ENCODE measurements at places on chromosomes 2 and 18.
A peak's percentile ranks its signal among the peaks of the same experiment; 100 is the strongest.

DNA sequence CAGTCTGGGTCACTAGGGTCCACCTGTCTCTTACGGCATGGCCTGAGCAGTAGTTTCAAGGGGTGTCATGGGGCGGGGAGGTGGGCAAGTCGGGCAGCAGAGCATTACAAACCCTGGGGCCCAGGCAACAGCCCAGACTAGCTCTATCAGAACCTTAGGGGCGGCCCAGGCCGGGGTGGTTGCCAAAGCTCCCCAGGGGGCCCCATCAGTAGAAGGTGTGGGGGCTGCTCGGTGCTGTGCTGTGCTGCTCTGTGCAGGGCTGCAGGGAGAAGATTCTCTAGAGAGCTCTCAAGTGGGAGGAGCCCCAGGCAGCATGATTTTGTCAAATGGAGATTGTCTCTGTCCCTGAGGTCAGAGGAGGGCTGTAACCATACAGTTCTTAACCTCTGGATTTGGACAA is 36.4 kb upstream of the SLC14A1 start:
- DNase-seq, result no peak

DNA sequence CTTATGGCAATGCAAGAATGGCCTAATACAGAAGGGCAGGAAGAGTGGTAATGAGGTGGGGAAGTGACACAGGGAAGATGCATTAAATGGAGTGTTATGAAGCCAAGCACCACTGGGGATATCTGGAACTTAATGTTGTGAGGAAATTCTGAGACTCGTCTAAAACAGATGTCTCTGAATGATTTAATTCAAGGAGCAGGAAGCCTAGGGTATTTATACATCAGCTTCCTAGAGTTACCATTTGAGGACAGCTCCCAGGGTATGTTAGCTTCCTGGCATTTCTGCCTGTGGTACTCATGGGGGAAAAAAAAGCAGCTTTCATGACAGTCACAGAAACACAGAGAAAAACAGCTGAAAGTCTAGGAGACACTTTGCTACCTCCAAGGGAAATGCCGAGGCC is 989.5 kb downstream of the CBLN2 start:
- no peak for DNase-seq

DNA sequence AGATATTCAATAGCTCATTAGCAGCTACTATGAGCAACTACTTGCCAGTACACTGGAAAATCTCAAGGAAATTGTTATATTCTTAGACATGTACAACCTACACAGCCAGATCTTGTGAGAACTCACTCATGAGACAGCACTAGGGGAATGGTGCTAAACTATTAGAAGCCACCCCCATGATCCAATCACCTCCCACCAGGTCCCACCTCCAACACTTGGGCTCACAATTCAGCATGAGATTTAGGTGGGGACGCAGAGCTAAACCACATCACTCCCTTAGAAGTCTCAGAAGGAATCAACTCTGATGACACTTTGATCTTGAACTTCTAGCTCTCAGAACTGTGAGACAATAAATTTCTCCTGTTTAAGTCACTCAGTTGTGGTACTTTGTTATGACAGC is 418.3 kb upstream of the SPHKAP start:
- no peak for DNase-seq

DNA sequence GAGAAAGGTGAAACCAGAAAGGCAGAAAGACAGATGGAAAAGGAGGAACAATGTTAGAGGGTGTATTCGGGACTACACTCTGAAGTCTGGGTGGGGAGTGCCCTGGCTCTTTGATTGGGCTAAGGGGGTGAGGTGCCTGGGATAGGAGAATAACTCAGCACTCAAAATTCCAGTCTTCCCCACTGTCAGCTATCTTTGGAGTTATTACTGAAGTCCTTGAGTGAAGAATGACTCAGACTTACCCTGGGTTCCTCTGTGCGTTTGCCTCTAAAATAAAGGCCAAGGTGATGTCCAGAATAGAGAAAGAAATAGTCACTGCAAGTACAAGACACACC is 151.8 kb upstream of the SERPINE2 start:
- DNase-seq, result no peak

DNA sequence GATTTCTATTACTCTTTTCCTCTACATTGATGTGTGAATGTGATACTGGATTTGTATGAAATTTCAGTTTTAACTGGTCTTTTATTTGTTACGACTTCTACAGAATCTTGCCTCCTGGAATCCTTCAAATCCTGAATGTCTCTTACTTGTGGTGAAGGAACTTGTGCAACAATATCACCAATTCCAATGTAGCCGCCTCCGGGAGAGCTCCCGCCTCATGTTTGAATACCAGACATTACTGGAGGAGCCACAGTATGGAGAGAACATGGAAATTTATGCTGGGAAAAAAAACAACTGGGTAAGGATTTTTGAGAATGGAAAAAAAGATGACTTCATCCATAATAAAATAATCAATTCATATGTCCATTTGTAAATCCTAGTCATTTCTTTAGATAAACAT is 134.6 kb downstream of the BABAM2 start:
- DNase-seq, result no peak

GRCh38 chr2:199465390-199465789 is 7.7 kb upstream of the SATB2 start:
- no peak for DNase-seq

- no peak for DNase-seq
Measured at GRCh38 chr18:13290856-13291271, 72.3 kb downstream of the LDLRAD4 start.

- DNase-seq, result no peak
Measured at GRCh38 chr2:8368463-8368862, 313.4 kb upstream of the ID2 start.

- DNase-seq, result no peak
Measured at GRCh38 chr2:128187032-128187654, 96.1 kb downstream of the UGGT1 start.

- no peak for DNase-seq
Measured at GRCh38 chr18:66833646-66834045, 229.8 kb upstream of the CDH19 start.

DNA sequence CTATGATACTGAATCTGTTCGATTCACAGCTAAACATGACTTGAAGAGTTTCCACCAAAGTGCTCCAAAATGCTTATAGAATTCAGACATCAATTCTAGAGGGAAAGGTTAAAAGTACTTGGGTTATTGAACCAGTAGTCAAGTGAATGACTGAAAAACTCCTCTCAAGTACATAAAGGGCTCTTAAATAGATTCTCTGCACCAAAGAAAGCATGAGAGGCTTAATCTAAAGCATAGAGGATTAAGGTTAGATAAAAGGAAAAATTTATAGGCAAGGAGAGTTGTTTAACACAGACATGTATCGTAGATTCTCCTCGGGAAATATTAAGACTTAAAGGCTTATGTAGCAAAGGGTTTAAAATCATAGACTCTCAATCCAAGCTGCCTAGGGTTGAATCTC is 701.4 kb downstream of the ERBB4 start:
- DNase-seq, result no peak

DNA sequence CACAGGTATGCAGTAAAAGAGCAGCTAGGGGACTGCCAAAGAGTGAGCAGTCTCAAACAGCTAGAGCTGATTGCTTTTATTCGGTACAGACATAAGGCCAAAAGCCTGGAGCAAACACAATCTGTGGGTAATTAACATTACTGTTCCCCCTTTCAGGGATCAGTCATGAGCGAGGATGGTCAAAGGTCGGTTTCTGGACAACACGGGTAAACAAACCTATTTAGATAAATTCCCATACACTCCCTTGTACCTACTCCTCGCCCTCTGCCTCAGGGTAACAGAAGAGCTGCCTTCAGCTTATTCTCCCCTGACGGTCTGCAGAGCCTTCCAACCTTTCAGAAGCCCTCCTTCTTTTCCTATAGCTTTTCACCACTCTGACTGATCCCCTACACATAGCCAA is 586.0 kb downstream of the SUCLG1 start:
- DNase-seq, result no peak

DNA sequence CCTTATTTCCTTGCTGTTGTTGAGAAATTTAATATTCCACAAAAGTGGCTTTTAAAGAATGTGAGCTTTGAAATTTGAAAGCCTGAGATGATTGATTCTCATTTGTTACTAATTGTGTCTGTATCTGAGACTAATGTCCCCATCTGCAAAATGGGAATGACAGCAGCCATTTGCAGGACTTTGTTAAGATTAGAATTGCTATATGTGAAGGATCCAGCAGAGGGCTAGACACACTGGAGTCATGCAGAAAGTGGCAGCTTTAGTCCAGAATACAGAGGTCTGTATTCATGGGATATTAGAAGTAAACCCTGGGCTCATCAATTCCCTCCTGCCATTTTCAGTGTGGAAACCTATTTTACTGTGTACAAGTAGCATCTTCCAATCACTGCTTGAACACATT is 296.5 kb upstream of the GYPC start:
- no peak for DNase-seq

- no peak for DNase-seq
Measured at GRCh38 chr18:23207191-23207955, 72.1 kb downstream of the CABLES1 start.

- DNase-seq, result peak; percentile 3
Measured at GRCh38 chr2:224310943-224311625, 90.8 kb downstream of the FAM124B start.

GRCh38 chr2:231512222-231512621 is 18.0 kb downstream of the NMUR1 start:
- no peak for DNase-seq

- no peak for DNase-seq
Measured at GRCh38 chr2:224561234-224562005, 23.7 kb downstream of the CUL3 start.

- DNase-seq, result no peak
Measured at GRCh38 chr2:203664029-203664755, 42.2 kb upstream of the CD28 start.

DNA sequence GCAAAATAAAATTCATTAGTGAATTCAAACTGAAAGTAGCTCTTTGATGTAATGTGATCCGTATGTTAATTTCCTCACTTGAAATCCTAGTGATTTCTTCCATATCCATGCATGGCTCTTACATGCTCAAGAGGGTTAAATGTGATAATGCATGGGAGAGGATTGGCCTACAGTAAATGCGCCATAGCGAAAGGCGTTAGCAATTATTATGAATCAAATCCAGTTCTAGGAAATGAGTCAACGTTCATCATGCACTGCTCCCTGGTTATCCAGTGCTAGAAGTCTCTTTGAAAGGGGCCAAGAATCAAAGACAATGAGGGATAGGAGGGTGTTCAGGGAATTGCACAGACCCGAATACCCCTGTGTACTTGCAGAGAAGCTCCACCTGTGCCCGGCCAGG is 101.4 kb upstream of the RASGRP3 start:
- DNase-seq, result no peak

DNA sequence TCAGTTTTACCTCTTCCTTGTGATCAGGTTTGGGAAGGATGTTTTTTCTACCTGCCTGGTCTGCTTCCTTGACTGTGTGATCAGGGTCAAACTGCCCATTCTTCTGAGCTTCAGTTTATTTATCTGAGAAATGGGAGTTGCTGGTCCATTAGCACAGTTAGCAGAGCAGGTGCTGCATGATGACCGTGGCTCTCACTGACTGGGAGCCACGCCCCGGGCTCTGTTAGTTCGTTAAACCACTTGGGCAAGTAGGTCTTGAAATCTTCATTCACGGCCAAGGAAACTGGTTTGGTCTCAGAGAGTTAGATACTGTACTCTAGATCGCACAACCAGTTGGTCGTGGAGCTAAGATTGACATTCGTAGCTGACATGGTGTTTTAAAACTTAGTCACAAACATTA is 41.7 kb downstream of the INPP5D start:
- DNase-seq, result no peak

DNA sequence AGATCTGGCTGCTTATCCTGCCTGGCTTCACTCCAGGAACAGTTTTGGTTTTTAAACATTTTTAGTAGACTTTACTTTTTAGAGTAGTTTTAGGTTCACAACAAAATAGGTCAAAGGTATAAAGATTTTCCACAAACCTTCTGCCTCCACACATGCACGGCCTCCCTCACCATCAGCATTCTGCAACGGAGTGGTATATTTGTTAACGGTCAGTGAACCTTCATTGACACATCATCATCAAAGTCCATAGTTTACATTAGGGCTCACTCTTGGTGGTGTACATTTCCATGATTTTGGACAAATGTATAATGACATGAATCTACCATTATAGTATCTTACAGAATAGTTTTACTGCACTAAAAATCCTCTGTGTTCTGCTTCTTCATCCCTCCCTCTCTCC is 303.1 kb upstream of the EPAS1 start:
- no peak for DNase-seq

- DNase-seq, result no peak
Measured at GRCh38 chr18:32072321-32072720, 19.4 kb upstream of the RNF138 start.

GRCh38 chr2:96146881-96147592 is 1.8 kb upstream of the DUSP2 start:
- no peak for DNase-seq

DNA sequence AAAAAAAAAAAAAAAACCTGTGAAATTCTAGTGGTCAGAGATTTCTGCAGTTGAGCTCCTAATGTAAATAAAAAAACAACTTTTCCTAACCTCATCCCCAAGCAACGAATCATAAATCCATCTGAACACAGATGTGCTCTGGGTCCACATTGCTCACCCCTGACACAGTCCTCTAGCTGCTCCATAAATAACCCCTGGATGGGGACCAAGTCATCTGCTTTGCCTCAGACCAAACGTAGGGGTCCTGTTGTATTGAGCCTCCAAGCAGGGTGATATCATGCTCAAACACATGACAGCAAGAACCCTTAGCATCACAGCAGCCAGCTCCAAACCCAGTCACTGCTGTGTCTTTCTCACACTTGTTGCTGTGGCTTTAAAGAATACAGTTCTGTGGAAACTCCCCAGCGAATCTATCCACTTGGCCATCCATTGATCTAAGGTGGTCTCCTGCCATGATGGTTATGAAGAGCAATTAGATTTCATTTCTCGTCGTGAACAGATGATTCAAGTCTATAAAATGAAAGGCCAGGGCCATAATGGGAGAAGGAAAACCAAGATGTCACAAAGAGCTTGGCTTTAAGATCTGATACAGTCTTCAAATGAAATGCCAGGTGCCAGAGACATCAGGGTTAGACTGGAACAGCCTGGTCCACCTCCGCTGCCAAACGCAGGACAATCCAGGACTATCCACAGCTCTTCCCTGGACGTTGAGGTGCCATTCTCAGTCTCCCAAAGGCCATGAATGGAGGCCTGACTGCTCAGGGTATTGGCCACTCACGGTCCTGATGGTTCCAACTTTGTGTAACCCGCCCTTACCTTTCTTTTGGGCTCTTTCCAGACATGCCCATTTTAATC is 39.0 kb downstream of the TBC1D8 start:
- DNase-seq, result peak; percentile 62

DNA sequence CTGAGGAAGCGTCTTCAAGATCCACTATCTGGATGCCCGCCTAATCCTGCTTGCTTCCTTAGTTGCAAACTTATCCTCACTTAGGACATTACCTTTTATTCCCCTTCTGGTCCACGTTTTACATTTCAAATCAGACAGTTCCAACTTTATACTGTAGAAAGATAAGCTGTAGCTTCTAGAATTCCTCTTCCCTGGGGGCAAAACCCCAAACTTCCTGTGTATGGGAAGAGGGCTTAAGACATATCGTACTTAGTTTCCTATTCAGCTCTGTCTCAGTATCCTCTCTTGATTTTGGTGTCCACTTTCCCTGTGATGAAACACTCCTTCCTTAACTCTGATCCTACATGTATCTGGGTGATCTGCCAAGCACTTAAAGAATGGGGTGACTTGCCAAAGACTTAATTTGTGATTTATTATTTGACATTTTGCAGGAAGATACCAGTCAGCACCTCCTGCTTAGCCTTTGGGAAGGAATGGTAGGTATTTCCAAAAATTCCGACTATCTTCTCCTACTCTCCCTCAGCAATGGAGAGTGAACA is 245.2 kb downstream of the CDCA7 start:
- DNase-seq, result no peak

Measured in BJ (cell line).